Stimulated activated CD4-positive, alpha-beta T cell treated with anti-CD3 and anti-CD28 coated beads, TNF-alpha, amount 100 ng/mL, for 1 hour (primary cell): ENCODE measurements at places on chromosomes 6 and 20.

- DNase-seq, result no peak
Observed at GRCh38 chr20:54227241-54227640, 19.4 kb downstream of the PFDN4 start.

- no peak for DNase-seq
Observed at GRCh38 chr20:57696401-57696961, 13.3 kb downstream of the PMEPA1 start.

DNA sequence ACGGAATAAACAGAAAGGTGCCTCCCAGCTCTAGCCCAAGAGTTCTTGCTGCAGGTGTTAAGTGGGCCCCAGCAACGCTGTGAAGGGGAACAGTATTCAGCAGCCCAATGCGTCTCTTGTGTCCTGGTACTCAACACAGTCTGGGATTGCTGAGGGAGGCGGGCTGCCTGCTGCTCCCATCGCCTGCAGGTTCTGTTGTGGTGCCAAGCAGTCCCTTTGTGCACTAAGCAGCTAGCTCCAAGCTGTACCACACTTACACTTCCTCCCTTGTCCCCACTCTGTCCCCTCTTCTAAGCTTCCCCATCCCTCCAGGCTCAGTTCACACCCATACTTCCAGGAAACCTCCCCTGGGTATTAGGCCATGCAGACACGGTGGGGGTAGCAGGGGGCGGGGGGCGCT lies 92.7 kb downstream of the AGPAT4 start:
- DNase-seq, result no peak

GRCh38 chr6:34884996-34885395 lies 2.8 kb downstream of the TAF11 start:
- DNase-seq, result no peak

- DNase-seq, result no peak
Observed at GRCh38 chr6:89589297-89590025, 49.1 kb downstream of the LYRM2 start.

GRCh38 chr20:20702330-20703245 lies 9.9 kb downstream of the RALGAPA2 start:
- no peak for DNase-seq

GRCh38 chr6:160300076-160300695 lies 41.6 kb upstream of the SLC22A2 start:
- no peak for DNase-seq

GRCh38 chr6:36422714-36423100 lies 19.9 kb downstream of the PXT1 start:
- no peak for DNase-seq

- no peak for DNase-seq
Observed at GRCh38 chr6:168964138-168964835, 289.4 kb downstream of the THBS2 start.

- DNase-seq, result no peak
Observed at GRCh38 chr20:46647469-46647868, 3.8 kb downstream of the SLC13A3 start.

DNA sequence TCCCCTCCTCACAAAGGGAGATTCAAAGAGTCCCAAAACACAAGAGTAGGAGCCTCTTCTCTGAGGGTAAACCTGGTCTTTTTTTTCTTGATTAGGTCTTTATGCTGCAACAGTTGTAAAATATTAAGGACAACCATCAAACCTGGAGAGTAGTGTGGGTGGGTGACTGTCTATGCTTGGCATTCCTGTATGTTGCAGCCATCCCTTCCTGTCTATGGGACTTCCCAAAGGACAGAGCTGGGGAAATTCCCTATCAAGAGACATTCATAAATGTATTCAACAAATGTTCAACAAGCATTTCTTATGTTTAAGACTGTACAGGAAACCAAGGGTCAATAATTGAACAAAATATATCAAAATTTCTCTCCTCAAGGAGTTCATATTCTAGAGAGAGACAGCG lies 5.5 kb downstream of the BTN2A2 start:
- DNase-seq, result no peak

GRCh38 chr6:82066991-82067411 lies 180.5 kb downstream of the IBTK start:
- no peak for DNase-seq

DNA sequence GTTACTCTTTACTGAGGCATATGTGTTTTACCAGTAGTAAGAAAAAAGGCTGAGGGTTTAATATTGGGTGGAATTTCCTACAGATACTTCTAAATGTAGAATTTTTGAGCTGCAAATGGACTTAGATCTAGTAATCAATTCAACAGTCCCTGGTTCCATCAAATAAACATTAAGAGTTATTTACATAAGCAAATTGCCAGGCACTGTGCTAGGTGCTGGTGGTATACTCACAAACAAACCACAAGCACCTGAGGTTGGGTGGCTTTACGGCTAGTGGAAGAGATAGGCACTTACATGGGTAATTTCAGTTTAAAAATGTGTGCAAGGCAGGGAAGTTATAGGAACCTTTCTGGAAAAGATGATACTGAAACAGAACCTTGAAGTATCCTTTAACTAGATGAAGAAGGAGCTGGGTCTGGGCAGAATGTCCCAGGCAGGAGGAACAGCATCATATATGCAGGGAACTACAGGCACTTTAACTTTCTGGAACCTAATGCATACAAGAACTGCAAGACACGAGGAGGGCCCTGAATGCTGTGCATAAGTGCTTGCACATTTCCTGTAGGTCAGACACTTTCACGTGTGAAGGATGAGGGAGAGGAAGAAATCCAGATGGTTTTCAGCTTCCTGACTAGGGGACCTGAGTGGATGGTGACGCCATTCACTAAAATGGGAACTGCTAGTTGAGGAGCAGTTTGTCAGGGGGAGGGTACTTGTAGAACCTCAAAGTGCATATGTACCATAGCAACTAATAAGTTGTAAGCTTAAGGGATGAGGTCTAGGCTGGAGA lies 4.5 kb downstream of the CCN6 start:
- DNase-seq, result no peak

DNA sequence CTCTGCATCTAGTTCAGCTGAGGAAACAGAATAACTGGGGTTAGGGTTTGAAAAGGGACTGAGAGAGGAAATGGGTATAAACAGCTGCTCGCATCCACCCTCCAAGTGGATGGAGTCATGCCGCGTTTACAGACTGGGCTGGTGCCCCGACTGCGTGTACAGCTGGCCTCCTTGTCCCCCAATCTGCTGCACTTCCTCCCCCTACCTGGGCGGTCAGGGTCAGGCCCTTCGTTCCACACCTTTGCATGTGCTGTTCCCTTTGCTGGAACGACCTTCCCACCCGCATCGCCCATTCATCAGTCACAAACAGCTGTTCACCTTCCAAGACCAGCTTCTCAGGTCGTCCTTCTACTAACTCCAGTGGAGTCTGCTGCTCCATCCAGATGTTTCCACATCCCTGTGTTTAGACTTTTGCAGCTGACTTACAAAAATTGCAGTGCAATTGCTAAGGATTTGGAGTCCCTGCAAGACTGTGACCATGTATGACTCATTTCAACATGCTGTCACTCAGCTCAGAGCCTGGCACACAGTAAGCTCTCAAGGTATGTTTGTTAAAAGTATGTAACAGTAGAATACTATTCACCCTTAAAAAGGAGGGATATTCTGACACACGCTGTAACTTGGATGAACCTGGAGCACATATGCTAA lies 129.3 kb downstream of the DTNBP1 start:
- no peak for DNase-seq

- no peak for DNase-seq
Observed at GRCh38 chr6:82045965-82046756, 201.4 kb downstream of the IBTK start.

GRCh38 chr6:27825025-27825793 lies 87.0 kb downstream of the OR2B2 start:
- no peak for DNase-seq

DNA sequence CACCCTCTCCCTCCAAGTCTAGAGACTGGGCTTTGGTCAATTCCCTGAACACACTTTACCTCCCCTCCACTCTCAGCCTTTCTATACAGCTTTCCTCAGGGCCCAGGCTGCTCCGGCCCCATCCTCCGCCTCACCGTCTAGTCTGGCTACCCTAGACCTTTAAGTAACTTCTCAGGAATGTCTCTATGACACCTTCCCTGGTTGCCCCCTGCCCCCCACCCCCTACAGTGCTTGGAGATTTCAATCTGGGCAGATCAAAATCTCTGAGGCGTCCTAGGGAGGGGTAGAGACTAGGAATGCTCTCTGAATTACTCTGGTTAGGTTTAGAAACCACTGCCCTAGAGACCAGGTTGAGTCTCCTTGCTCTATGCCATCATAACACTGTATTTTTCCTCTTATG lies 6.1 kb downstream of the UBE2J1 start:
- no peak for DNase-seq

- DNase-seq, result no peak
Observed at GRCh38 chr6:16873698-16874097, 112.4 kb upstream of the ATXN1 start.

DNA sequence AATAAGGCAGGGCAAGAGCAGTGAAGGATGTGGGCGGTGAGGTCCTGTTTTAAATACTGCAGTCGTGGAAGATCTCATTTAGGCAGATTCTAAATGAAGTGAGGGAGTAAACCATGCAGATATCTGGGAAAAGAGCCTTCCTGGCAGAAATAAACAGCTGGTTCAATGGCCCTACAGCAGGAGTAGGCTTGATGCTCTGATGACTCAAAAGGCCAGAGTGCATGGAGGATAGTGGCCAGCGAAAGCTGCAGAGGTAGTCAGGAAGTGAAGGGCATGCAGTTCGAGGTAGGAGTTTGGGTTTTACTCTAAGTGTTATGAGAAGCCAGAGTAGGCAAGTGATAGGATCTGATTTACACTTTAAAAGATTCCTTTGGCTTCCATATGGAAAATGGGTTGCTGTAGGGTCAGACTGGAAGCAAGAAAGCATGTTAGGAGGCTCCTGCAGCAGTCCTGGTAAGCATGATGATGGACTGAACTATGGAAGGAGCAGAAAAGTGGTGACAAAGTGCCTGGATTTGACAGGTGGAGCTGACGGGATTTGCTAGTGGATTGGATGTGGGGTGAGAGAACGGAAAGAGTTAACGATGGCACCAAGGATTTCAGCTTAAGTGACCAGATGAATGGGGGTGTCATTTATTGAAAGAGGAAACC lies 150.0 kb downstream of the GJA10 start:
- DNase-seq, result no peak

GRCh38 chr6:139164001-139164400 lies 29.1 kb downstream of the HECA start:
- no peak for DNase-seq

DNA sequence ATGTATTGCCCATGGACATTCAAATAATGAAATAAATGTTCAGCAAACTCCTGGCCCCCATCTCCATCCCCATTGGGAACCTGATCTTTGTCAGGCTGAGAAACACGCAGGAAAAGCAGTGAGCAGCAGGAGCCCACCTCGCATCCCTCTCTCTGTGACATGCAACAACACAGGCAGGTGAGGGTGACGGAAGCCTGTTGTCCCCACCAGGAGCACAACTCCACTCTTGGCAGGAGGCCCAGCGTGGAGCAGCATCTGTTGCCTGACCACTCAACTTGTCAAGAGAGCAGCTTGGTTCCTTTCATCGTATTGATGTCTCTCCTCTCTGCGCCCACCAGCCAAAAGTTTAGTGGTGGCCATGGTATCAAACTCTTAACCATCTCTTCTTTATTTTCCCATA lies 586.9 kb upstream of the ARID1B start:
- DNase-seq, result no peak

DNA sequence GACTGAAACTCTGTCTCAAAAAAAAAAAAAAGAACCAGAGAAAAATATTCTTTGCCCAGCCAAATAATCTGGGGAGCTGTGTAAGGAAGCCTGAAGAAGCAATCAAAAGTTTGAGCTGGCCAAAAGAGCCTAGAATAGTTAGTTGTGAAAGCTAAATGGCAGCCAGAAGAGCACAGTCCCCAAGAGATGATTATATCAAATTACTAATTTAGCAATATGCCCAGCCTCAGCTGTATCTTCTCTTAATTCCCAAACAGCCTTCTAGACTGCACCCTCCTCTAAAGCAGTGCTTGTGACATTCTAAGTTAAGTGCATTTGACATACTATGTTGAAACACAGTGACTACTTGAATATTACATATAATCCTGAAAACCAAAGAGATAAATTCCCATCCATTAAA lies 38.9 kb downstream of the CDK19 start:
- no peak for DNase-seq

DNA sequence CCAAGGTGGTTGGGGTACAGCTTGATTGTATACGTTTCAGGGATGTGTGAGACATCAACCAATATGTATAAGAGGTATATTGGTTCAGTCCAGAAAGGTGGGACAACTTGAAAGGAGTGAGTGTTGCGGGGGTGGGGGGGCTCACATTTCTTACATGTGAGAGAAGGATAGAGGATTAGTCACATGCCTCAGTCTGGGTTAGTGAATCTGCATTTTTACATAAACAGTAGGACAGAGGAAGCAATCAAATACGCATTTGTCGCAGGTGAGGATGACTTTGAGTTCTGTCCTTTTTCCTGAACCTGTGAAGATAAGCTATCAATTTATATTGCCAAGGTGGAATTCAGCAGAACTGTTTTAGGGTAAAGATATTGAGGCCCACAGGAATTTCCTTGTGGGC lies 42.1 kb upstream of the TBC1D32 start:
- DNase-seq, result no peak

- DNase-seq, result no peak
Observed at GRCh38 chr6:44739181-44739580, 351.7 kb downstream of the CDC5L start.

- DNase-seq, result no peak
Observed at GRCh38 chr6:103534814-103535213, 1324.9 kb downstream of the HACE1 start.
